NCI-H187 treated with DMSO at 0.1 percent for 48 hours (cell line): ENCODE measurements at places on chromosomes 7 and 10.

GRCh38 chr7:116510795-116511194 is 11.3 kb downstream of the CAV2 start:
- no peak for DNase-seq

DNA sequence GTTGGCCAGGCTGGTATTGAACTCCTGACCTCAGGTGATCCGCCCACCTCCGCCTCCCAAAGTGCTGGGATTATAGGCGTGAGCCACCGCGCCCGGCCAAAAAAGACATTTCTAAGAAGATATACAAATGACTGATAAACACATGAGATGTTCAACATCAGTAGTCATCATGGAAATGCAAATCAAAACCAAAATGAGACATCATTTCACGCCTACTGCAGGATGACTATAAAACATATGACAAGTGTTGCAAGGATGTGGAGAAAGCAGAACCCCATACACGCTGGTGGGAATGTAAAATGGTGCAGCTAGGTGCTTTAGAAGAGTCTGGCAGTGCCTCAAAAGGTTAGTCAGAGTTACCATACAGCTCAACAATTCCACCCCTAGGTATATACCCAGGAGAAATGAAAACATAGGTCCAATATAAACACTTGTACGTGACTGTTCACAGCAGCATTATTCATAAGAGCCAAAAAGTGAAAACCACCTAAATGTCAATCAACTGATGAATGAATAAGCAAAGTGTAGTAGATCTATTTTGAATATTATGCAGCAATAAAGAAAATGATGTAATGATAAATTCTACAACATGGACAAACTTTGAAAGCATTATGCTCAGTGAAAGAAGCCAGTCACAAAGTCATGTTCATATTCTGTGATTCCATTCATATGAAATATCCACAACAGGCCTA is 24.5 kb downstream of the TMEM209 start:
- DNase-seq: no peak

DNA sequence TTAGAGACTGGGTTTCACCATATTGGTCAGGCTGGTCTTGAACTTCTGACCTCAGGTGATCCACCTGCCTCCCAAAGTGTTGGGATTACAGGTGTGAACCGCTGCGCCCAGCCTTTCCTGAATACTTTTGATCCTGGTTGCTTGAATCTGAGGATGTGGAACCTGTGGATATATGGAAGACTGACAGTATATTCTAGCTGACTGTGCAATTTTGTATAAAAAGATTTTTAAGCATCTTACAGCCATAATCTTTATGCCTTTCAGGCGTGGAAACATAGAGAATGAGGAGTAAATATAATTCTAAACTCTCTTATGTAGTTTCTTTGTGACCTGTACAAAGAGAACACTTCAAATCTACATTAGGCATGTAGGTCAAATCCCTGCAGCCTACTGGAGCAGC is 16.2 kb downstream of the TSPAN14 start:
- DNase-seq: no peak

DNA sequence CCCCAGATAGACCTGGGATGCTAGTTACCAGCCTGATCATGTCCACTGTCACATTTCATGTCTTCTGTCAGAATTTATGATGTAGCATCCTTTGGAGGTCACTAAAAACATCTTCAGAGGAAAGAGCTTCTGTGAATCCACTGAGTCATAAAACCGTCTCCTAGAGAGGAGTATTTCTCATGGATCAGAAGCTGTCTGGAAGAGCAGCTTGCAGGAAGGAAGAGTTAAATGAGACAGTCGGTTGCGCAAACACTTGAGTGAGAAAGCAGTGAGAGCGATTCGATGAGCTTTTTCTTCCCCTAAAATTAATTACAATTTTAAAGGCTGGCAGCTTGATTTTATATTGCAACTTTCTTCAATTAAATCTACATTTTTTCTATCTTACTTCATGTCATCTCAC is 47.2 kb upstream of the WDR11 start:
- DNase-seq: no peak
